ENCODE measurements at places on chromosomes 12 and 14. TPM values are rescaled to one million over a fixed set of nuclear protein-coding genes. Genes with fewer than 3 reads are reported as not detected.

GRCh38 chr12:109601557-109601956 lies 28.0 kb downstream of the MVK start:
- no peak for DNase-seq

TMEM63C gene
- 0.85 TPM for total RNA-seq

DNA sequence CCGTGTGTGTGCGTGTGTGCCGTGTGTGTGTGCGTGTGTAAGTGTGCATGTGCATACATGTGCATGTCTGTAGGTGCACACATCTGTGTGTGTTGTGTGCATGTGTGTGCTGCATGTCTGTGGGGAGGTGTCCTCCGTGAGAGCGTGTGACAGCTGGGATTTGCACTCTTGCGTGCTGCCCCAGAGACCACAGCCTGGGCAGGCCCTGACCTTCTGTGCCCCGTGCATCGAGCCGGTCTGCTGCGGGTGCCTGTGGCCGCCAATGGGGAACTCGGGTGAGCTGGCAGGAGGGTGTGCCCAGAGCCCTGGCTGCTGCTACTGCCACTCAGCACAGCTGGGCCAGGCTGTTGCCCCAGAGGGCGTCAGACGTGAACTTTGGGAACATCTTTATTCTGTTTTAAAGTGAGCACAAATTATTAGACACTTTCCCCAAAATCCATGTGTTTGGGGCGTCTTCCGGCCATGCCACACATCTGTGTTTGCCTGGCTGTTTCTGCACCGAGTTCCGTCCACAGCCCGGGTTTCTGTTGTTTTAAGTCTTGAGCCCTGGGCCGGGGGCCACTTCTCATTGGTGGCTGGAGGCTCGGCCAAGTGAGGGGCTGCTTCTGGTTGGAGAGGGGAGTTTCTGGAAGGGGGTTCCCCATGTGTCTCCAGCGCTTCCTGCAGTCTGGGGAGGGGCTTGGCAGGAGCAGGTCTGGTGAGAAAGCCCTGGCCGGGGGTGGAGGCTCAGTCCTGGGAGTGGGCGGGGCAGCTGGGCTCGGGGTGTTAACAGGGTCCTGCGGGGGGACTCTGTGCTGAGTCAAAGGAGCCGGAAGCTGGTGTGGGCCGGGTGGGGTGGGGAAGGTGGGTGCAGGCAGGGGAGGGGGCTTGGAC lies 7.6 kb downstream of the CEP170B start:
- DNase-seq: no peak

FGD6 gene
- 20.4 TPM for total RNA-seq

GRCh38 chr12:45966486-45966885 lies 23.9 kb downstream of the SCAF11 start:
- DNase-seq: no peak

DNA sequence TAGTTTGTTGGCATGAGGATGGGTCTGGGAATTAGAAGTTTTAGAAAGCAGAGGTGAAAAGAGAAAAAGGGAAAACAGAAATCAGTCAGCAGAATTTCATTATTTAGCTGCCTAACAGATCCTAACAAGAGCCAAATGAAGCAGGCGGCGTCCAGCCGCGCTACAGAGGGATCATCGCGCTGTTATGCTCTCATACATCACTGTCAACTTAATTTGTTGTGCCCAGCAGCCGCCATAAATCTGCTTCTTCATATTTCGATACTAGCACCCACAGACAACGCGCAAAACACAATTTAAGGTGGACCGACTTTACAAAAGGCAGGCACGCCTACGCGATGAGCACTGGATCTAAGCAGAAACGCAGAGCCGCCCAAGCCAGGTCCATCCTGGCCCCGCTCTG lies 66.7 kb downstream of the SETD3 start:
- DNase-seq: no peak

GRCh38 chr14:68345738-68346137 lies 447.1 kb downstream of the ZFP36L1 start:
- DNase-seq: no peak

GRCh38 chr12:119744900-119745606 lies 77.1 kb downstream of the PRKAB1 start:
- no peak for DNase-seq

DNA sequence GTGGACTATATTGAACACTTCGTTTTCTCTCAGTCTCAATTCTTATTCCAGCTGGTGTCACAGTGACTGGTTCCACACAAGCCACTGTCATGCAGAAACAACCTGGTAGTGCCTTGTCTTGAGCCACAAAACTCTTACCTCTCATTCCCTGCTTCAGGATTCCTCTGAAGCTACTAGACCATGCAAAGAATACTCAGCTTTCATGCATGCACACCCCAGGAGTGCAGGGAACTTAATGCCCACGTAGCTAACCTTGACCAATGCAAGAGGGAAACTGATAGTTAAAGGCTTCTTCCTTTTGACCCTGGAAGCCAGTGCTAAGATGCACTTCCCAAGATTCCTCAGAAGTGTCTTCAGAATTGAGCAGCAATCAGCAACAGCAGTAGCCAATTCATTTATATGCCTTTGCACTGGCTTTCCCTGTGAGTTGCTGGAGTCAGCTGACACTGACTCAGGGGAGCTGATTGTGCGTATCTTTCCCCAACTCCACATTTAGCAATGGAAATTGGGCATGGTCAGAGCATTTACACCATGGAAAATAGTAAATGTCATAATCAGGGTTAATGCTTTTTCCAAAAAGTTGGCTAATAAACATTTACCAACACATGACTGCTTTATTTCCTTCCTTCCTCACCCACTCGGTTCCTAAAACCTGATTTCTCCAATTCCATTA lies 113.6 kb upstream of the SLC35F4 start:
- DNase-seq: no peak

DNA sequence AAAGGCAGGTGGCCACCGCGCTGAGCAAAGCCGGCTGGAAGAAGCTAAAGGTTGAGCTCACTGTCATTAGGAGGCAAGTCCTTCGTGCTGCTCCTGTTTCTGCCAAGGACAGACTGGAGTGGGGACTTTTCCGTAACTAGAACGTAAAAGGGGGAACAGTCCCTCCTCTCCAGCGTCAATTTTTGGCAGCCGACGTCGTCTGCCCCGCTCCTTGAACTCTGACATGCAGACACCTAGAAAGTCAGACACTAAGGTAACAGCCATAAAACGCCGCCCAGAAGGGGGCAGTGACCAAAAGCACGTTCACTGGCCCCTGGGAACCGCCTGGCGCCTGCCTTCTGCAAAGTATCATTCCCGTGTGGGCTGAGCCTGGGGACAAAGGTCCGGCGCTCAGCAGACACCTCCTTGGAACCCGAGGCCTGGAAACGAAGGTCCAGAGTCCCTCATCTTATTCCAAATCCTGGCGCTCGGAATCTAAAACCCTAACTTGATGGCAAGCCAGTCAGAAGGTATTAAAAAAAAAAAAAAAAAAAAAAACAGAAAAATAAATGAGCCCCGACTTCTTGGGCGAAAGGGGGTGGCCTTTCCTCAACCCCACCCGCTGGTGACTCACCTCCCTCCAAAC lies 1.1 kb upstream of the LRP1 start:
- no peak for DNase-seq

All from urinary bladder (tissue), 4 donors.